Activated naive CD4-positive, alpha-beta T cell treated with anti-CD3 and anti-CD28 coated beads, Interleukin-2, amount 50 U/mL, for 16 hours (primary cell): ENCODE measurements at places on chromosomes 7 and 10.
A peak's percentile ranks its signal among the peaks of the same experiment; 100 is the strongest.

GRCh38 chr7:94907811-94908322 lies 473 bp downstream of the PPP1R9A start:
- no peak for DNase-seq

DNA sequence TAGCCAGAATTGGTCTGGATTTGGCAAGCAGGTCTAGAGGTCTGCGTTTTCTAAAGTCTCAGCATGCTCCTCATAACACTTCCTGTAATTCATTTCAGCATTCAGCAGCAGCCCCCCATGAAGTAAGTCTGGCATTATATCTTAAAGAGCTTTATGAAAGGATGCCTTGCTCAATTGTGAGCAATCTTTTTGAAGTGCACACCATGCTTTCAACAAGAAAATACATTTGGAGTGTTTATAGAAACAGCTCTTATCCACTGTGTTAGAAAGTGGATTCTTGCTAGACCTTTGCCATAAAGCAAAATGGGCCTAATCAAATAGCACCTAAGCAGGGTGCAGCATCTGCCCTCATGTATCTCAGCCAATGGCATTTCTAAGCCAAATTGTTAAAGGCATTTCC lies 378.0 kb upstream of the AKR1E2 start:
- no peak for DNase-seq

DNA sequence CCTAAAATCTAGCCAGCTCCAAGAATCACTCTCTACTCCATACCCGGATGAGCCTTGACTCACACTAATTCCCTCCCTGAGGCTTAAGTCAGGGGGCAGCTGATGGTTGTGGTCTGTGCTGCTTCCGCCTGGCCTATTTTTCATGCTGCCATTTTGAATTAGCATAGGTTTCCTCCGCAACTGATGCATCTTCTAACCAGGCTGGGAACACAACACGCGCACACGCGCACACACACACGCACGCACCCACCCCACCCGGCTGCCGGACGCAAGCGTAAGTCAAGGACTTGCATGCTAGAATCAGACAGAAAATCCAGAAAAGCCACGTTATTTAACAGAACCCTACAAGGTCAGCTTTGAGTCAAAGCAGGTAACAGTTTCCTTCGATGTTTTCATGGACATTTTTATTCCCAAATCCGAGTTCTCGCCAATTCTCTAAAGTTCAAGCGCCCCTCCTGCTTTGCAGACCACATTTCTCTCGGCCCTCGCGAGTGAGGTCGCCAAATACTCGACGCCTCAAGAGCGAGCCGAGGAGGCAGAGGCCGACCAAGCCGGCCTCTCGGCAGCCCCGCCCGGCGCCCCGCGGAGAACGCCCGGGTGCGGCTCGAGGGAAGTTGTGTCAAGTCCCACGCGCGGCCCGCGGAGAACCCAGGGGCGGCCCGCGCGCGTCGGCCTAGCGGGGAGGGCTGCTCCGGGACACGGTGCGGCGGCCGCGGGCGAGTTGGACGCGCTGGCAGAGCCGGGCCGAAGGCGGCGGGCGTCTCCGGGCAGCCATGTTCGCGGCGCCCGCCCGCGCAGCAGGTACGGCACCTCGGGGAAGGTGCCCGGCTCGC lies 961 bp downstream of the SCRN1 start:
- peak; percentile 22 for DNase-seq

DNA sequence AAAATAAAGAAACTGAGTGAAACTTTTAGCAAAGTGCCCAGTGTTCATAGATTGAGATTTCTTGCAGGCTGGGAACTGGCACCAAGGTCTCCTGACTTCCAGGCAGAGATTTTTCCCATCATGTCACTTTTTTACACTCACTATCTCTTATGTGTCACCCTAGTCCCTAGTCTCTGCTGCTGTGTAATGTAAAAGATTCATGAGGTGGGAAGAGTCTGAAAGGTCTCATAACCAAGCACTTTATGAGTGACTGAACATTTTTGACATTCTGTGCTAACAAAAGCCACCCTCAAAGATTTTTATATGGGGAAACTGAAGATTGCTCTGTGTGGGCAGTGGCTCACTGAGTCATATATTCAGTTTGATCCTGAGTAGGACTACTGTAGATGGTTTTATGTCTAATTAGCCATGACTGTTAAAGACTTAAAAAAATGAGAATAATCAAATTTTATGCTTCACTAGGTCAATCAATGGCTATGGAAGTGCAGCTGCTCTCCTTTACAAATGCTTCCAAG lies 900.3 kb upstream of the SORCS1 start:
- no peak for DNase-seq

- no peak for DNase-seq
Observed at GRCh38 chr7:121466455-121466854, 70.3 kb upstream of the FAM3C start.

- no peak for DNase-seq
Observed at GRCh38 chr7:98760201-98760651, 109.6 kb downstream of the TMEM130 start.

GRCh38 chr10:31123946-31124345 lies 92.3 kb upstream of the ZNF438 start:
- DNase-seq, result no peak

DNA sequence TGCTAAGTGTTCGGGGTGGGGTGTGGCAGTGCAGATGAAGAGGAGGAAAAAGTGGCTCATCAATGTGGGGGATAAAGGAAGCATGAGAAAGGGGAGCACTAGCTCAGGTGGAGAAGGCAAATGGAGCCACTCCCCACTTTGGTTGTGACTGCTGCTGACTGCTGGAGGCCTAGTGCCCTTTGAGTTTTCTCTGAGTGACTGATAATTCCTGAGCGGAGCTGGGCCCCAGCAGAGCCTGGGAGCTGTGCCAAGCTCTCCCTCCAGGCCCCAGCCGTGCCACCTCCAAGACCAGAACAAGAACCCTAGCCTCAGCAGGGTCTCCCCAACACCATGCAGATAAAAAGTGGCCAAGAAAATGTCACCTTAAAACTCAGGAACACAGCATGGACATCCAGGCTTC lies 9.7 kb upstream of the RASSF4 start:
- no peak for DNase-seq

DNA sequence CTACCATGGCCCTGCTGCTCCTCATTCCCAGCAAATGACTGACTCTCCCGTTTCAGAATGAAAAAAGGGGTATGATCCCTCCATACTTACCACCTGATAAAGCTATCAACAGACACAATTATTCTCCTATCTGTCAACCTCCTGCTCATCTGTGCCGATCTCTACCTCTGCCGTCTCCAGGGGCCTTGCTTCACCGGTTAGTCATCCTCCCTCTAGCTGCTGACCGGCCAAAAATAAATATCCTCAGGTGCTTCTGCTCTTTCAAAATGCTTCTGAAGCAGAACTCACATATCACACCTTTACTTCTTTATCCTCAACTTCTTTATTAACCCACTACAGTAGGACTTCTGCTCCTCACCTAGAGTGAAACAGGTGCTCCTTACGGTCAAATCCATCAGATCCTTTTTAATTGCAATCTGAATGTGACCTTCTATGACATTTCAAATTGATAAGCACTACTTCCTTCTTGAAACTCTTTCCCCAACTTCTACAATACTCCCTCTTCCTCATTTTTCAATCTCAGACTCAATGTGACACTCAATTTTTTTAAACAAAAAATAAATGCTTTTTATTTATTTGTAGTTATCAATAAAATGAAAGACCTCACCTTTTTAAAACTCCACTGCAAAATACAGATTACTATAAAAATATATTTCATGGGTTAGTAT lies 63.2 kb downstream of the LMBR1 start:
- no peak for DNase-seq

- peak; percentile 42 for DNase-seq
Observed at GRCh38 chr10:22252801-22253579, 35.2 kb upstream of the EBLN1 start.

DNA sequence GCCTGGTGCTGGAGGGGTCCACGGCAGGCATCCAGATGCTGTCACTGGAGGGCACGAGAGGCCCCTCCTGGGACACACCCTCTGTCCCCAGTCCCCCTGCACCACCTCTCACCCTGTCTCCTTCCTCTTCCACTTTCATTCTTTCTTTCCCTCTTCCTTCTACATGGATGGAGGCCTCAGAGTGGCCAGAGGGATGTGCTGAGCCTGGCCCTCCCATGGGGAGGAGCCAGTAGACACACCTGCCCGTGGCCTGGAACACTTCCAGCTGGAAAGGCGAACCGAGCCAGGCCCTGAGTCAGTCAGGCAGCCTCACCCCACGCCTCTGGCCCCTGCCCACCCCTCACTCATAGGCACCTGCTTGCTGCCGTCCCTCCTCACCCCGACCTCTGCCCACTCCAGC lies 55.9 kb upstream of the MXI1 start:
- no peak for DNase-seq

GRCh38 chr10:34406463-34407323 lies 408.4 kb downstream of the PARD3 start:
- DNase-seq, result no peak

DNA sequence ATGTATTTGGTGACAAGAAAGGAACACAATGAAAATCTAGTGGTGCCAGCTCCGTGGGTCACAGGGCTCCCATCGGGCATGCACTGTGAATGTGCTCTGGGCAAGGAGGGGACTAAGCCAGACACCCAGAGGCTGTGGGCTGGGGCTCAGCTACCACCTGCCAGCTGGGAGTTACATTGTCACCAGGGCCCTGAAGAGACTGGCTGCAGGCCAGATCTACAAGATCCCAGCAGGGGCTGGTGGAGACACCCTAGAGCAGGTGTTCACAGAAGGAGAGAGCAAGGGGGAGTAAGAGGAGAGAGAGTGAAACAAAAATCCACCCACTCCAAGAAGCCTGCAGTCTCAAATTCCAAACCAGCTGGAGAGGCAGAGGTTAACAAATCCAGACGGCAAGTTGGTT lies 116.6 kb upstream of the ADCY1 start:
- no peak for DNase-seq

- DNase-seq, result no peak
Observed at GRCh38 chr10:27646604-27647175, 98.9 kb downstream of the MKX start.

GRCh38 chr7:78124216-78124615 lies 325.6 kb downstream of the PHTF2 start:
- DNase-seq, result no peak

DNA sequence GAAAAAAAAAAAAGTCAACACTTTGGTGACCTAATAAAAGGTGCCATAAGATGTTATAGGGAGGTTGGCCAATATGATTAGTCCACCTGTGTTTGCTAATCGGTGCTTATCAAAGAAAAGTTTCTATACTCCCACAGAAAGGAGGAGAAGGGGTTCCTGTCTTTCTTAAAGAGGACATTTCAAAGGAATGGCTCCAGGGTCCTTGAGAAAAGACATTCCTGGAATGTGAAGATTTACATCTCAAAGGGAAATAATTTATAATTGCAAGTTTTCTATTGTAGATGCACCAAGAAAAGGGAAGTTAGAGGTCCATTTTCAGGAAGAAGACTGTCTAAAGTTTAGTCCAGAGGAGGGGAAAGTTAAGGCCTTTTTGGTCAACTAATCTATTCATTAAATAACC lies 715.3 kb downstream of the NXPH1 start:
- no peak for DNase-seq

DNA sequence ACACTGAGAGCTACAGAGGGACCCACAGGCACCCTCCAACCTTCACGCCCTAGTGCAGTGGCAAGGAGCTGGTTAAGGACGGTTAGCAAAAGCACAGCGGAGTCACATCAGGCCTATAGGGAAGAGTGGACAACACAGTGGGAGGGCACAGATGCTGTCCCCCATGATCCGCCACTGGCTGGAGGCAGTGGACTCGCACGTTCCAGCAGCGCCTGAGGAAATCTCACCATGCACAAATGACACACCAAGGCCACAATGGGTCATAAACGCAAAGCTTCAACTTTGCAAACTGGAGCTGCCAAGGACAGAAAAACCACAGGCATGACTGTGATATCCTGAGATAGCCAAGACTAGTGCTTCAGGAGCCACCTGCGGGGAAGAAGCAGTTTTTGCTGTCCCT lies 58.8 kb downstream of the GRB10 start:
- no peak for DNase-seq

DNA sequence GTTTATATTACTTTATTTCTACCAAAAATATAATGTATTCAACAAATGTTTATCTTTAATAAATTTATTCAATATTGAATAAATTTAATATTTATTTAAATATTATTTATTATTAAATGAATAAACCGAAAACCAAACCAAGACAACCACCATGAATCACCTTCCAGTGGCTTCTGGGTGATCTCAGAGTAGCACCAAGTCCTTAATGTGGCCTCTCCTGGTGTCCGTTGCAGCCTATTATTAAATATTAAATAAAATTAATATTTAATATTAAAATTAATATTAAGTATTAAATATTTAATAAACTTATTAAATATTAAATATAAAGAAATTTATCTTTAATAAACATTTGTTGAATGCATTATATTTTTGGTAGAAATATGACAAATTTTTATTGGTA lies 143.3 kb upstream of the PLPP4 start:
- DNase-seq, result no peak

- no peak for DNase-seq
Observed at GRCh38 chr7:44377681-44378421, 52.5 kb upstream of the CAMK2B start.

DNA sequence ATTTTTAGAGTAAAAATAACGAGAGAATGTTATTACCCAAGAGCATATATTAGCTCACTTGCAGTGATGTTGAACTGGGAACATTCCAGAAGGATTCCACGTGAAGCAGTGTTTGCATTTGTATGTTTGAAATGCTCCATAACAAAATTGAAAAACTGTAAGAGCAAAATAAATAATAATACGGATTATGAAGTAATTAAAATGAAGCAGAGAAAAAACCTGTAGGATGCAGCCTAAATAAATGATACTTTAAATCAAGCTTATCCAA lies 203.3 kb downstream of the BAMBI start:
- no peak for DNase-seq

DNA sequence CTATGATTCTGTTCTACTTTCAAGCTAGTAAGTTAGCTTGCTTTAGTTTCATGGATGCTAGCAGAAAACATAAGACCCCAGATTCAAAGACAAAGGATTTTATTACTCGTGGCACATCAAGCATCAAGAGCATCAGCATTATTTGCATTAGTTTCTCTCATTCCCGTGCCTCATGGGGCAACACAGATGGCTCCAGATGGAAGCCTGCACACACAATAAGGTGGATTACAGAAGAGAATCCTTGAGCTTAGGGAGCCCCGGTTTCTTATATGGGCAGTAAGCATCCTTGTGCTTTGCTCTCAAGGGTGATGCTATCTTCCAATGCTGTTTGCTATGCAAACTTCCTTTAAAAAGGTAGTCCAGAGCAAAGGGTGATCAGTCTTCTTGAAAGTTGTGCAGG lies 10.7 kb upstream of the CAPZA2 start:
- DNase-seq, result no peak

DNA sequence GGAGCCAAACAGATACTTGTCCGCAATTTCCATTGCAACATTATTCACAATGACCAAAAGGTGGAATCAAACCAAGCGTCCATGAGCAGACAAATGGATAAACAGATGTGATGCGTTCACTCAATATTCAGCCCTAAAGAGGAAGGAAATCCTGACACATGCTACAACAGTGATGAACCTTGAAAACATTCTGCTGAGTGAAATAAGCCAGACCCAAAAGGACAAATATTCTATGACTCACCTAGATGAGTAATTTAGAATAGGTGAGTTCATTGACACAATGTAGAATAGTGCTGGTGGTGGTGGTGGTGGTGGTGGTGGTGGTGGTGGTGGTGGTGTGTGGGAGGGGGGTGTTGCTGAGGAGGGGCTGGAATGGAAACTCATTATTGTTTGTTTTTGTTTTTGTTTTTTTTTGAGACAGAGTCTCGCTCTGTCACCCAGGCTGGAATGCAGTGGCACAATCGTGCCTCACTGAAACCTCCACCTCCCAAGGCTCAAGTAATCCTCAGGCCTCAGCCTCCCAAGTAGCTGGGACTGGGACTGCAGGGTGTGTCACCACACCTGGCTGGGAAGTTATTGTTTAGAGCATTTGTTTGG lies 28.6 kb downstream of the SMKR1 start:
- peak; percentile 46 for DNase-seq
